ENCODE measurements at places on chromosomes 6 and 20.

GRCh38 chr6:32974541-32975308, 6.3 kb downstream of the BRD2 start:
- DNase-seq, result no peak

DNA sequence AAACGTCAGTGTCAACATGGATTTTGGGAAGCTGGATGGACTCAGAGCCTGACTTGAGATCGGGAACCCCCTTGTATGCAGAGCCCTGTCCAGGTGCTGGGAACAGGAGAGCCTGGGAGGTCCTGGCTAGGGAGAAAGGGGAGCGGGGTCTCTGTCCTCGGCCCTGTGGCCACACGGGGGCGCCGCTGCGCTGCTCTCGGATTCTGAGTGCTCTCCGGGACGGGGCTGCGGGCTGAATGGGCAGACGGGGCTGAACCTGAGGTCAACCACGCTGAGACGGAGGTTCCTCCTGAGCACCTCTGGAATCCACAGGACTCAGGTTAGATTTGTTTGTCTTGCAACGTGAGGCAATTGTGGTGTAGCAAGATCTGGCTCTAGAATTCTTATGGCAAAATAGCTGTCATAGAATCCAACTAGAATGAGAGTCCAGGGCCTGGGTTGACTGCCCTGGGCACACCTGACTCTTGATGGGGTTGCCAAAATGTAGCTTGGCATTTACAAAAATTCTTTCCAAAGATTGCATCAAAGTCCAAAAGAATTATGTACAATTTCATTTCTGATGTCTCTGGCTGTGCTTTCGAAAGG, 20.6 kb upstream of the HLA-F start:
- no peak for DNase-seq

- no peak for DNase-seq
These were observed 64.4 kb downstream of the PSMG4 start for GRCh38 chr6:3323148-3323547.

DNA sequence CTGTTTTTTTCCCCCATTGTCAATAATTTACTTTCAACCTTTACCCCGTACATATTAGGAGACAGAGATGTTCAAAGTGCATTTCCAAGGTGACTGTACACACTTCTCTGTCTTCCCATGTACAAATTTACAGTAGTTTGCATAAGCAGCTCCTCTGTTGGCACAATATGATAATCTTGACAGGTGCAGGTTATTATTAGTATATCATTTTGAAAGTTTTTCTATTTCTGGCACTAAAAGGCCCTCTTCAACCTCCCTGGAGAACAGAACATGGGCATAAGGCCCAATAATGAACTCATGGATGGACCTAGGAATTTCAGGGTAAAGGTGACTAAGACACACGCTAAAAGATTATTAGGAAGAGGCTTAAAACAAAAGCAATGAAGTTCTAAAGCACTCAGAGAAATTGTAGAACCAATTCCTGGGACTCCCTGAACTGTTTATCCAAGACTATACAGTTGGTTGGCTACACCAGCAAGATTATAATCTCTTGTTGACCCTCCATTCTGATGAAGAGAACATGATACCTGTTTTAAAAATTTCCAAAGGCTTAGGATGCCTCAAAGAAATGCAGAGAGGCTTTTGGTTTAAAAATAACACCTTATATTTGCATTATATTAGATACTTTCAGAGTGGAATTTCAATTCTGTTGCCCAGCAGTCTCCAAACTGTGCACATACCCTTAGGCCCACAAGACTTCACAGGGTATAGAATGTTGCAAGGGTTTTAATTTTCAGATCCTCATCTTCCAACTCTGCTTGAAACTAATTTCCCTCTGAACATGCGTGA, 1.1 kb downstream of the AIG1 start:
- DNase-seq, result no peak

GRCh38 chr6:84282550-84282949, 55.1 kb upstream of the CEP162 start:
- no peak for DNase-seq

GRCh38 chr6:12621754-12622153, 94.8 kb upstream of the PHACTR1 start:
- DNase-seq, result no peak

DNA sequence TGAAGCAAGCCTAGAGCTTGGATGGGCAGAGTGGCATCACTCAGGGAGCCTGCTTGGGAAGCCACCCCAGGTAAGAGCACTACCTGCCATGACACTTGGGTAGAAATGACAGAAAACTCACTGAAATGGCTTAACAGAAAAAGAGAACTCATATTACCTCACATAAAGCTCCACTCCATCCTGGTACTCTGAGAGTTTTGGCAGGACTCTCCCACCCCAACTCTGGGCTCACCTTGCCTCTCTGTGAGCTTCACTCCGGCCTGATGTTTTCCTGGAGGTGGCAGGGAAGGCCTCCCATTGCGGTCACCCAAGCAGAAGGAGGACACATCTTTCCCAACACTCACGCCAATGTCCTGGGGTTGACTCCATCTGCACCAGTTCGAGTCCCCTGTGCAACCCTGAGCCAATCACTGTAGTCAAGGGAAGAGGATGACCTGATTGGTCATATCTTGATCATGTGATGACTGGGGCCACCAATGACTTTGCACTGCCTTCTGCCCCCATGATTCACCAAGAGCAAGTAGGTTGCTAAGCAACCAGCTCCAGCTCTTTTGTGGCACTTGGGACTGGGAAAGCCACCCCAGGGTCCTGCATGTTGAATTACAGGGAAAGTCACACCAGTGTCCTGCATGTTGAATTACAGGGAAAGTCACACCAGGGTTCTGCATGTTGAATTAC, 446.1 kb upstream of the SULF2 start:
- peak; percentile 29 for DNase-seq

- DNase-seq, result no peak
These were observed 398.7 kb upstream of the MARCKS start for GRCh38 chr6:113458368-113459010.

DNA sequence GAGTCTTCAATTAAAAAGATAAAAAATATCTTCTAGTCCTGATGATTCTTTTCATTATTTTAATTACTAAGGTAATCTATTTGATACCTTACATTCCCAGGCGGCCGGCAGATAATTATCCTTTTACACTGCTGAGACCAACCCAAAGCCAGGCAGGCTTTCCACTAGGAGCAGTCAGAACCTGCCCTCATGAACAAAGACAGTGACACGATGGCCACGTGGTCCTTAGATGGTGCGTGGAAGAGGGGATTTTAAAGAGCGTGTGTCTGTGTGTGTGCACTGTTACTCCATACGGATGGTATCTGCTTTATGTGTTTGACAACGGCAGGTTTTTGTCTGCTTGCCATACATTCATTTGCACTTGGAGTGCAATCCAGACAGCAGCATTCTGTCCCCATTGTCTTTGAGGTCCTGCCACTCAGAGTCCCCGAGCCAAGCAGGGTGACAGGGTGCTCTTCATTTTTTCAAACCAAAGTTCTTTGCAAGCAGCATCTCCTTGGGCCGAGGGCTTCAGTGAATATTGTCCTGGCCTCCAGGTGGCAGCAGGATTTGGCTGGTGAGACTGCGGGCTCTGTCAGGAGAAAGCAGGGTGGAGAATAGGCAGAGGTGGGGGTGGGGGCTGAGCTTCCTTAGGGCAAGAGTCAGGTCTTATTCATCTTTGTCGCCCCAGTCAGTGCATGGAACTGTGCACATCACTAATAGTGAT, 260.5 kb downstream of the NRN1 start:
- DNase-seq, result no peak

- DNase-seq, result no peak
These were observed 22.9 kb downstream of the SERPINB6 start for GRCh38 chr6:2948228-2949025.

GRCh38 chr6:146876271-146877151, 277.7 kb downstream of the ADGB start:
- DNase-seq, result no peak

DNA sequence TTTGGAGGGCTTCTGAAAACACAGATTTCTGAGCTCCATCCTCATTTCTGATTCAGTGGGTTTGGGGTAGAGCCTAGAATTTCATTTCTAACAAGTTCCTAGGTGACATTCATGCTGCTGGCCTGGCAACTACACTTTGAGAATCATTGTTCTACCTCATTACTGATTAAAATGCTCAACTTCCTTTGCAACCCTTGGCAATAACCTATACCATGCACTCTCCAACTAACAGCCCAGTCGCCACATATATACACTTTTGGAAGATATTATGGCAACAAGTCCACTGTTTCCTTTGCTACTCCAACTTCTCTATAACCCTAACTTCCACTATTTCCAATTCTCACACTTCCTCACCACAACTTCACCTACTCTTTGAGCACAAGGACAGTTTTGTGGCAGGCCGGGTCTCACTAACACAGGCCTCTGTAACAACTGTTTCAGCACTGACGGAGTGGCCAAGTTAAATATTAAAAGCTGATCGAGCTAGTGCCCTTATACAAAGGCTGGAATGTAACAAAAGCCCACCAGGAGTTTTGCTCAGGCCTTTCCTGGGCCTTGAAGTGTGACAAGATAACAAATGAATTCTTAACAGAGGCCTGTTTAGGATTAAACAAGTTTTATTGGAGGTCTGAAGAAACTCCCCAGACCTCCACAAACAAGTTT, 32.1 kb upstream of the RAB23 start:
- DNase-seq, result no peak

GRCh38 chr6:157966589-157966977, 15.1 kb upstream of the SYNJ2 start:
- no peak for DNase-seq

DNA sequence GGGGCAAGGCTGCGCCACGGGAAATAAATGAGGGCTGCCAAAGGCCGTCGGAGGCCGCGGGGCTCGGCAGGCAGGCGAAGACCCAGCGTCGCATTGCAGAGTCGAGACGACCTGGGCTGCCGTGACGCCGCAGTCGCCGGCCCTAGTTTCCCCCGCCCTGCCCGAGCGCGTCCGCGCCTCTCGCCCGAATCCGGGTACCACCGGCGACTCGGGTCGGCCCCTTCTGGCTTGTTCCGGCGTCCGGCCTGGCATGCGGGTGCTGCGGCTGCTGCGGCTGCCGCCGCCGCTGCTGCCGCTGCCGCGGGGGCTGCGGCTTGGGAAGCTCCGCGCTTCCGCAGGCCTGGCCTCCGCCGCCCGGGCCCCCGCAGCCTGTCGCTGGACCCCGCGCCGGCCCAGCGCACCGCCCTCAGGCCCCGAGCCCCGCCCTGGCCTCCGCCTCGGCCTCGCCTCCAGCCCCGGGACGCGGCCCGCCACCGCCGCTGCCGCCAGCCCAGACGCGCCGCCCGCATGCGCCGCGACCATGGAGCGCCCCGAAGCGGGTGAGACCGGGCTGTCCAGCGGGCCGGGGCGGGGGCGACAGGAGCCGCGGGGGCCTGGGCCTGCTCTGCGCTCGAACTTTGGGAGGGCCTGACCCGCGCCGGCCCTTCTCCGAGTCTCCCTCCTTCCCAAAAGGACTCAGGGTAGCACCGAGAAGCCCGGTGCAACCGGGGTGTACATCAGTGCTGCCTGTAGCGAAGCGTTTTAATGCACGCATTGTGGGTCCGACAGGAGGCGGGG, at the start of gene AKAP7:
TSS of gene AKAP7 (plus strand) at position 224 of the 777 bp plus-strand sequence. CDS start at position 521, 297 bp downstream.
- DNase-seq, result peak; percentile 94

- DNase-seq, result no peak
These were observed 426.7 kb upstream of the ID4 start for GRCh38 chr6:19410481-19410880.

- DNase-seq, result no peak
These were observed 34.3 kb downstream of the GPLD1 start for GRCh38 chr6:24455061-24455460.

DNA sequence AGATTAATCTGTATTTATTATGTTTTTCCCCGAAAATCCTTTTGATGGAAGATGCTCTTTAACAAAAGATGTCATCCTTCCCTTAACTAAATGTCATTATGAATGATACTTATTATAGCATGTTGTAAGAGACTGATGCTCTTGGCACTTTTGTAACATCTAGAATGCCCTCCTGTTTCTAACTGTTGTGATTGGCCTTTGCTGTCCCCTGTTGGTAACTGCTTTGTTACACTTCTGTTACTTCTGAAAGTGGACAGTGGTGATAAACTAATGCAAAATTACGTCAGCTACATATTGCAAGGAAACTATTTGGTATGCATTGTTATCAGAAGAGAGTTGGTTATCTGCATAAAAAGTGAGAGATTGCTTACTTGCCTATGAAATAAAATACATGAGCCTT, 5.8 kb downstream of the TTK start:
- no peak for DNase-seq

GRCh38 chr6:111970426-111970825, 83.5 kb upstream of the CCN6 start:
- no peak for DNase-seq

GRCh38 chr20:20743511-20744169, 31.2 kb upstream of the RALGAPA2 start:
- DNase-seq, result peak; percentile 90

Data from posterior vena cava (tissue), 2 donors.